ENCODE measurements at places on chromosomes 3 and 15.

GRCh38 chr15:56732135-56732885, 999 bp downstream of the ZNF280D start:
- no peak for DNase-seq
- H3K27ac ChIP-seq, result peak overlapping the region; percentile 82
- H3K27me3 ChIP-seq, result no peaks in the 10 kb centered on the region
- peak overlapping the region; percentile 81 for H3K4me3 ChIP-seq
- H3K4me1 ChIP-seq, result peaks cover 27% of the 10 kb centered on the region
- no peaks in the 10 kb centered on the region for H3K36me3 ChIP-seq

GRCh38 chr3:36679384-36680200, 84.8 kb downstream of the DCLK3 start:
- no peak for DNase-seq
- H3K4me3 ChIP-seq, result no peak overlapping the region

- H3K4me3 ChIP-seq, result no peak overlapping the region
- no peak overlapping the region for H3K27ac ChIP-seq
- no peaks in the 10 kb centered on the region for H3K36me3 ChIP-seq
- no peak for DNase-seq
- no peaks in the 10 kb centered on the region for H3K4me1 ChIP-seq
- no peaks in the 10 kb centered on the region for H3K27me3 ChIP-seq
Observed at GRCh38 chr15:38414357-38414756, 39.6 kb upstream of the FAM98B start.

DNA sequence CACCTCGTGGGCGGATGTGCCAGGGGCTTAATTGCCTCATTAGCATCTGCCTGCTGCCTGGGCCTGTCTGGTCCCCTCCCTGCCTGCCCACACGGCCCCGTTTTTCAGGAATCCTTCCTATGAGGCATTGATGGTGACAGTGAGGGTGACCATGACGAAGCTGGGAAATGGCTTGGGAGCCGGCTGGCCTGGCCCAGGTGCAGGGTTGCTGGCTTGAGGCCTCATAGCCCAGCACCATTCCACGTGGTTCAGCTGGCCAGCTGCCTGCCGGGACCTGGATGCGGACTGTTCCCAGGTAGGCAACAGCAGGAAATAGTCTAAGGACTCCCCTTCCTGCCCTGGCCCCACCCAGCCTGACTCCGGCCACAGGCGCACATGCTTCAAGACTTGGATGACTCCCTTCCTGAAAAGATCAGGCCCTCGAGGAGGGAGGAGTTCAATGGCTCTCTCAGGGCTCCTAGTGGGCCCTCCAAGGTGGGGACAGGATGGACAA, 8.9 kb upstream of the DUSP7 start:
- no peaks in the 10 kb centered on the region for H3K36me3 ChIP-seq
- no peaks in the 10 kb centered on the region for H3K4me1 ChIP-seq
- H3K4me3 ChIP-seq, result no peak overlapping the region
- H3K27me3 ChIP-seq, result no peaks in the 10 kb centered on the region
- no peak overlapping the region for H3K27ac ChIP-seq
- no peak for DNase-seq

GRCh38 chr3:187612656-187613055, 57.5 kb downstream of the SST start:
- H3K4me3 ChIP-seq, result no peak overlapping the region
- H3K27me3 ChIP-seq, result peaks cover 7% of the 10 kb centered on the region
- no peak overlapping the region for H3K27ac ChIP-seq
- DNase-seq, result no peak

GRCh38 chr15:84981711-84982300, at the start of gene PDE8A:
Gene PDE8A (plus strand): TSS chr15:84981856. CDS start chr15:84982163, 307 bp downstream.
- peaks cover 26% of the 10 kb centered on the region for H3K4me1 ChIP-seq
- no peaks in the 10 kb centered on the region for H3K27me3 ChIP-seq
- peak within 1 kb of the TSS; percentile 97 for H3K4me3 ChIP-seq
- peak within 1 kb of the TSS; percentile 83 for H3K27ac ChIP-seq
- DNase-seq, result peak; percentile 65

GRCh38 chr15:42919799-42920518, 619 bp downstream of the TTBK2 start:
- no peaks in the 10 kb centered on the region for H3K27me3 ChIP-seq
- peaks cover 18% of the 10 kb centered on the region for H3K4me1 ChIP-seq
- H3K27ac ChIP-seq, result peak overlapping the region; percentile 49
- peak; percentile 42 for DNase-seq

DNA sequence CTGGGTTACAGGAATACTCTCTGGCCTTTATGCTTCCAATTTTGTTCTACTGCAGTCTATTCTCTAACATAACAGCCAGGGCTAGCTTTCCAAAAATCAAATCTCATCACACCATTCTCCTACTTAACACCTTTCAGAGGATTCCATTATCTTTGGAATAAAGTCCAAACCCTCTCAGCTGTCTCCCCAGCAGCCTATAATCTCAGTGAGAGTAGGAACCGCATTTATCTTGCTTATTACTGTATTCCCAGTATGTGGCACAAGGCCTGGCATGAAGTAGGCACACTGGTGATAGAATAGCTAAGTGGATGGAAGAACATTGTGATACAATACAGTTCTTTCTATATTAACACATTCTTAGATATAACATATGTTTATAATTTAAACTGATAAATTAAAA, 49.0 kb upstream of the MYO5C start:
- H3K27me3 ChIP-seq, result no peaks in the 10 kb centered on the region
- H3K27ac ChIP-seq, result no peak overlapping the region
- H3K4me3 ChIP-seq, result no peak overlapping the region
- DNase-seq, result no peak

GRCh38 chr3:191557322-191557721, 96.4 kb downstream of the PYDC2 start:
- no peak for DNase-seq
- no peak overlapping the region for H3K4me3 ChIP-seq
- H3K4me1 ChIP-seq, result no peaks in the 10 kb centered on the region
- H3K27me3 ChIP-seq, result no peaks in the 10 kb centered on the region
- no peak overlapping the region for H3K27ac ChIP-seq
- H3K36me3 ChIP-seq, result no peaks in the 10 kb centered on the region

DNA sequence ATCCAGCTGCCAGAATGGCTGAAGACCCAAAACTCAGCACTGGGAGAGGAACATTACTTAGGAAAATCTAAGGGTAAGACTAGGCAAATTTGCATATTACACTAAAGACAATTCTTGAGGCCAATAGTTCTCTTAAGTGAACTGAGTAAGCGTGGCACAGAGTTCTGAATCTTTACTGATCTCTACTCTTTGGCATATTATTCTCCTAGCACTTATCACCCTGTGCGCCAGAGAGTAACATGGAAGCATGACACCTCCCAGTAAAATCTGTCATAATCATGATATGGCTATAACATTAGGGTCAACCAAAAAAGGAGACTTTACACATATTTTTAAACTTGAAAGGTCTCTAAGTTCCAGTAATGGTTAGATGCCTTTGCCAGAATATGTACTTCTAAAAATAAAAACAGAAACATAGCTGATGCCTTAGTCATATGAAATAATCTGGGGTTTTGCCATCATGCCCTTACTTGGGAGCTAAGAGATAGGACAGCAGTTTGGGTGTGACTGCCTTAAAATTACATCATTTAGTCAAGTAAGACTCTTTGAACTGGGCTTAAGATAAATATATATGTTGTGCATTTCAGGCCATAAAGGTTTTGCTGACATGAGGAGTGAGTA, 290.5 kb downstream of the PLCL2 start:
- no peaks in the 10 kb centered on the region for H3K36me3 ChIP-seq
- DNase-seq, result no peak
- H3K4me1 ChIP-seq, result peaks cover 7% of the 10 kb centered on the region
- no peak overlapping the region for H3K4me3 ChIP-seq

DNA sequence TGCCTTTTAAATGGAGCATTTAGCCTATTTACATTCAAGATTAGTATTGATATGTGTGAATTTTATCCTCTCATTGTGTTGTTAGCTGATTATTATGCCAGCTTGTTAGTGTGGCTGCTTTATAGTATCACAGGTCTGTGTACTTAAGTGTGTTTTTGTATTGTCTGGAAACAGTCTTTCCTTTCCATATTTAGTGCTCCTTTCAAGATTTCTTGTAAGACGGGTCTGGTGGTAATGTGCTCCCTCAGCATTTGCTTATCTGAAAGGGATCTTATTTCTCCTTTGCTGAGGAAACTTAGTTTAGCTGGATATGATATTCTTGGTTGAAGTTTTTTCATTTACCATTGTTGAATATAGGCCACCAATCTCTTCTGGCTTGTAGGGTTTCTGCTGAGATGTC, 549.0 kb downstream of the EPHA3 start:
- H3K4me3 ChIP-seq, result no peak overlapping the region
- no peak for DNase-seq
- H3K36me3 ChIP-seq, result no peaks in the 10 kb centered on the region
- no peak overlapping the region for H3K27ac ChIP-seq
- no peaks in the 10 kb centered on the region for H3K4me1 ChIP-seq

GRCh38 chr15:60546744-60547143, 67.8 kb upstream of the ICE2 start:
- H3K4me1 ChIP-seq, result peaks cover 95% of the 10 kb centered on the region
- no peaks in the 10 kb centered on the region for H3K36me3 ChIP-seq
- H3K27me3 ChIP-seq, result no peaks in the 10 kb centered on the region
- no peak overlapping the region for H3K27ac ChIP-seq
- H3K4me3 ChIP-seq, result no peak overlapping the region

- H3K4me1 ChIP-seq, result peaks cover 85% of the 10 kb centered on the region
Observed at GRCh38 chr3:152321200-152321954, 52.6 kb downstream of the MBNL1 start.

DNA sequence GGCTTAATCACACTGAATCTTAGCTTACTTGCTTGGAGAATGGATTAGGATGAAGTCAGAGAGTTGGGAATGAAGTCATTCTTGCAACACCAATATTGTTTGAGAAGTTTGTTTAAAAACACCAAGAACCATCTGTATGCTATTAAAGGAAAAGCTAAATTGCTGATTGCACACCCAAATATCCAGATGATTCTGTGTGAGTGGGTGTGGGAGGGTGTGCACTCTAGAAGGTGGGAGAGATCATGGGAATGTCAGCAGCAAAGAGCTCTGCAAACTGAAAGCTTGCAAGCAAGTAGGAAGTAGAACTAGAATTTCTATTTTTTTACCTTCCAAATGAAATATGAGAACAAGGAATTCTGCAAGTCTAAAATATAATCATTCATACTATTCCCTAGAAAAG, 364.9 kb downstream of the NR2F2 start:
- H3K4me3 ChIP-seq, result no peak overlapping the region
- no peaks in the 10 kb centered on the region for H3K4me1 ChIP-seq
- no peak for DNase-seq
- no peak overlapping the region for H3K27ac ChIP-seq
- no peaks in the 10 kb centered on the region for H3K36me3 ChIP-seq
- no peaks in the 10 kb centered on the region for H3K27me3 ChIP-seq

DNA sequence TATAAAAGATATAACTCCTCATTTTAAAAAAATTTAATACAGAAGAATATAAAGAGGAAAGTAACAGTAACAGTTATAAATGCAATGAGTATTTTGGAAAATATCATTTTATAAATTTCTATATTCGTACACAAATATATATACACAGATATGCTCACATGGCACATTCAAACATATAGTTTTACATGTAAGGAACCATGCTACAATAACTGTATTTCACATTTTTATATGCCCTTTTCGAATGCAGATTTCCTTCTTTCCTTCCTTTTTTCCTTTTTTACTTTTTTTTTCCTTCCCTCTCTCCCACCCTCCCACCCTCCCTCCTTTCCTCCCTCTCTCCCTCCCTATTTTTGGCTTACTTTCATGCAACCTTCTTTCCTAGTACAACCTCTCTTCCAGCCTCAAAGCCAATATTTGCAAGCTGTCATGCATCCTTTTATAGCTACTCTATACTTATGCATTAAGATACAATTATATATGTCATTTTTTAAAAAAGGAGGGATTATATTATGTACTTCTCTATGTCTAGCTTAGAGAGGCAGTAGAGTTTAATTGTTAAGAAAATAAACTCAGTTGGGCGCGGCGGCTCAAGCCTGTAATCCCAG, 830.5 kb downstream of the IGSF11 start:
- no peak overlapping the region for H3K27ac ChIP-seq
- H3K27me3 ChIP-seq, result no peaks in the 10 kb centered on the region
- H3K4me1 ChIP-seq, result no peaks in the 10 kb centered on the region
- DNase-seq, result no peak
- no peaks in the 10 kb centered on the region for H3K36me3 ChIP-seq
- H3K4me3 ChIP-seq, result no peak overlapping the region

DNA sequence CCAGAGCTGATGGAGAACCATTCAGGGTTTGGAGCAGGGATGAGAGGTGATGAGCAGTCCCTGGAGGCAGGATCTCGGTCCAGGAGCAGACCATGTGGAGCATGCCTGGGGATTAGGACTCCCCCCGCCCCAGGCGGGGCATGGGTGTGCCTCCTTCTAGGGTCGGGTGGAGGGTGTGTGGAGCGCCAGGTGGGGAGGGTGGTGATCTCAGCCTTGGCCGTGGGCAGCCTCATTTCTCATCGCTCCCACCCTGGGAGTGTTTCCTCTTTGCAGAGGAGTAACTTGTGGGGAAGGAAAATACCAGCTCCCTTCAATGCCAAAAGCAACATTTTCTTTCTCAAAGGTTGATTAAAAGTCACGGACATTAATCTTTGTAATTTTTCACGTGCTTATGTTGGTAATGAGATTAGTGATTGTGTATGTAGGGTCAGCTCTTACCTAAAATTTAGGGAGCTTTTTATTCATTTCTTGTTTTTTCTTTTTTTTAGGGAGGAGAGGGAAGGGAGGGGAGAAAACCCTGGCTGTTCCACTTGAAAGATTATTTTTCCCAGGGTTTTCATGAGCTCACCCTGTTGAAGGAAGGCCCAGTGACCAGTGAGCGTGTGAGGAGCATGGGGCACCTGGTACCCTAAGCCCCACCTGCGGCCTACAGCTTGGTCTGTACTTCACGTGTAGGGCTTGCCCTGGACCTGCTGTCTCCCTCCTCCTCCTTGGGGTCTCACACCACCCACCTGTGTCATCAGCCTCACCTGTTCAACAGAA, 11.0 kb downstream of the FBLN2 start:
- no peaks in the 10 kb centered on the region for H3K4me1 ChIP-seq
- H3K27ac ChIP-seq, result no peak overlapping the region
- no peaks in the 10 kb centered on the region for H3K27me3 ChIP-seq
- DNase-seq, result no peak
- no peak overlapping the region for H3K4me3 ChIP-seq

DNA sequence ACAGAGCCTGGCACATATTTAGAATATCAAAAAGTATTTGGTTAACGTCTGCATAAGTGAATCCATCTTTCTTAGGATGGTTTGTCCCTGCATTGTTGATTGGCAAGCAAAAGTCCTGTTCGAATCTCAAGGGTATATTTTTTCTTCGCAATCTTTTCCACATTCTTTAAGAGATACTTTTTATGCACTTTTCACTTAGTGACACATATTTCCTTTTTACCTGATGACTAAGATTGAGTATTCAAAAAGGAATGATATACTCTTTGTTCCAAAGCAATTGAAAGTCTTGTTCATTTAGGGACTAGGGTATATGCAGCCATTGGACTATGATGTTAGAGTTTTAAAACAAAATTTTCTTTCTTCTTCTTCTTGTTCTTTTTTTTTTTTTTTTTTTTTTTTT, 349.9 kb downstream of the NLGN1 start:
- no peak overlapping the region for H3K4me3 ChIP-seq
- DNase-seq, result no peak
- H3K36me3 ChIP-seq, result no peaks in the 10 kb centered on the region

Measured in CD8-positive, alpha-beta memory T cell (primary cell).